ENCODE measurements at places on chromosomes 4 and X.

DNA sequence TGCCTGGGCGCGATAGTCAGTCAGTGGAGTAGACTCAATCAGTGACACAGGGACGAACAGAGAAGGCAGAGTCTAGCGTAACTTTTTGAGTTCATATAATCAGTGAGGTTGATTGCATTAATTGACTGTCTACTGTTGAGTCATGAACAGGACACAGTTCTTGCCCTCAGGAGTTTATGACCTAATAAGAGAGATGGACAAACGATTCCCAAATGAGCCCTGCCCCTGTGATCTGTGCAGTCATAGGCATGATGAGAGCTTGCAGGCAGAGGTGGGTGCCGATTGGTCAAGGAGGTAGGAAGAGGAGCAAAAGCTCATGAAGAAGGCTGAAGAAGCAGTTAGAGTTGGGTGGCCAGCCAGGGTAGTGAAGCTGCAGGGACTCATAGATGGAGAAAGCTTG lies 57.1 kb downstream of the ADD1 start:
- H3K27ac ChIP-seq: no peak overlapping the region
- H3K4me1 ChIP-seq: no peaks in the 10 kb centered on the region
- DNase-seq: no peak
- H3K4me3 ChIP-seq: no peak overlapping the region

DNA sequence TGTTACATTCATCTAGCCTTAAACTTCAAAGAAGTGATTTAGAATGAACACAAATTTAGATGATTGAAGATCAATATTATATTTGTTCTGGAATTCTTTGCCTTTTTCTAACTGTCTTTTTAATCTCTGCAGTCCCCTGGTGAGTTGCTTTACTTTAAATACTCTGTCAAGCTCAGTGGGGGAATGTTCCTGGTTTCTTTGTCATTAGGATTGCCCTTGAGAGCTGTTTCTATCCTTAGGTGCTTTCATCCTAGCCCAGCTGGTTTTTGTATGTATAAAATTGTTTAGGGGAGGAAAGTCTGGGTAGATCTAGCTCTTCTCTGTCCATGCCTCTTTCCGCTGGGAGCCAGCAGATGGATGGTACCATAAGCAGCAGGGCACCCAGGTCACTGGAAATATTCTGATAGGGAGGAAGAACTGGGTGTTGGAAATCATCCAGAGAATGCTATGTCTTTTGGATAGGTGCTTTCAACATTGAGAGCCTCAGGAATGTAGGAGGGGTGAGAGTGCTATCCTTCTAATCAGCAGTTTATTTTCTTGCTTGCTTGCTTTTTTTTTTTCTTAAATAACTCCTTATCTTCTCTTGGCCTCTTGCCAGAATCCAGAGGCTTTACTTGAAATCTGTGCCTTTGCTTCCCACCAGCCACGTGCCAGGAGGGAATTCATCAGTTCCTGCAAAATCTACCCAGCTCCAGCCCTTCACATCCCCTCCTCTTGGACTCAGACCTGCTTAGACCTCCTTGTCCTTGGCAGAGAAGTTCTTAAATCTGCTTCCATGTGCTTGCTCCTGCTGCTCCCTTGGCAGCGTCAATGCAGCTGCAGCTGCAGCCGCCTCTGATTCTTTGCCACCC lies 215.3 kb upstream of the ANXA3 start:
- no peak for DNase-seq
- no peak overlapping the region for H3K4me3 ChIP-seq
- no peaks in the 10 kb centered on the region for H3K27me3 ChIP-seq
- H3K36me3 ChIP-seq: no peaks in the 10 kb centered on the region
- H3K4me1 ChIP-seq: peaks cover 4% of the 10 kb centered on the region

- no peaks in the 10 kb centered on the region for H3K27me3 ChIP-seq
- H3K27ac ChIP-seq: no peak overlapping the region
- DNase-seq: no peak
- H3K36me3 ChIP-seq: no peaks in the 10 kb centered on the region
- H3K4me3 ChIP-seq: no peak overlapping the region
Measured at GRCh38 chr4:68591204-68591603, 15.1 kb upstream of the UGT2B17 start.

- no peaks in the 10 kb centered on the region for H3K36me3 ChIP-seq
- H3K27ac ChIP-seq: no peak overlapping the region
Measured at GRCh38 chr4:107658400-107659336, 61.4 kb downstream of the PAPSS1 start.

- no peaks in the 10 kb centered on the region for H3K27me3 ChIP-seq
- no peaks in the 10 kb centered on the region for H3K36me3 ChIP-seq
- no peak overlapping the region for H3K4me3 ChIP-seq
- no peak overlapping the region for H3K27ac ChIP-seq
Measured at GRCh38 chr4:163448540-163449203, 24.9 kb downstream of the TKTL2 start.

- H3K4me3 ChIP-seq: no peak overlapping the region
- H3K27me3 ChIP-seq: no peaks in the 10 kb centered on the region
- no peaks in the 10 kb centered on the region for H3K36me3 ChIP-seq
- DNase-seq: no peak
- H3K4me1 ChIP-seq: no peaks in the 10 kb centered on the region
Measured at GRCh38 chrX:36583674-36584073, 424.5 kb upstream of the FAM47C start.

Measured in vagina (tissue), 2 donors.